ENCODE measurements at places on chromosomes 7 and 10.
A peak's percentile ranks its signal among the peaks of the same experiment; 100 is the strongest.

DNA sequence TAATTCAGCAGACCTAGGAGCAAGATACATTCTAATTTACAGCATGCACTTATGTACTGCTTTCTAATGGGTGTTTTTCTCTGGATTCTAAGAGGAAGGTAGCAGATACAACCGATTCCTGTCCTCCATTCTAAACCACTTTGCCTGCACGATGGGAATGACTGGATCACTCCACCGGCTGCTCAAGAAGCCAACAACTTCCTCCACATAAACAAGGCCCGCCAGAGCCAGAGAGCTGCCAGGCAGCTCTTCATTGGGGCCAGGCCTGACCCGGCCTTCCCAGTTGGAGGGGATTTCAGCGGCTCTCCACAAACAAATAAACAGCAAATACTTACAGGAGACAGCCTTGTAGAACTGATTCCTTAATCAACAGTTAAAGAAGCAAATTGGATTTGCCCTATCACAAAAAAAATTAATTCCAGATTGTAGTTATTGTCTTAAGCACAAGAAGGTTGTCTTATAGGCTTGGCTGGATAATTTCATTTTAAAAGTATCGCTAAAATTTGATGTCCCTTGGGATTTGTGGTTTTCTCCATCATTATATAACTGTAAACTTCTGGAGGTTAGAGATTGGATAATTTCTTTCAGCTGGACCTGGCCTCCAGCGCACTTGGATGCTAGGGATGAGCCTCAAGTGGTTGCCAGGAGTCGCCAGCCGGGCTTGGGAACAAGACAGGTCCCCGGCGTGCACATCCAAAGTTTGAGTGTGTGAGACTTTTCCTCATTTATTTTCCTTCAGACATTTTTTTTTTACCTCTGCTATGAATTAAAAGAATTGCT, 20.9 kb downstream of the EBF3 start:
- no peak for DNase-seq

DNA sequence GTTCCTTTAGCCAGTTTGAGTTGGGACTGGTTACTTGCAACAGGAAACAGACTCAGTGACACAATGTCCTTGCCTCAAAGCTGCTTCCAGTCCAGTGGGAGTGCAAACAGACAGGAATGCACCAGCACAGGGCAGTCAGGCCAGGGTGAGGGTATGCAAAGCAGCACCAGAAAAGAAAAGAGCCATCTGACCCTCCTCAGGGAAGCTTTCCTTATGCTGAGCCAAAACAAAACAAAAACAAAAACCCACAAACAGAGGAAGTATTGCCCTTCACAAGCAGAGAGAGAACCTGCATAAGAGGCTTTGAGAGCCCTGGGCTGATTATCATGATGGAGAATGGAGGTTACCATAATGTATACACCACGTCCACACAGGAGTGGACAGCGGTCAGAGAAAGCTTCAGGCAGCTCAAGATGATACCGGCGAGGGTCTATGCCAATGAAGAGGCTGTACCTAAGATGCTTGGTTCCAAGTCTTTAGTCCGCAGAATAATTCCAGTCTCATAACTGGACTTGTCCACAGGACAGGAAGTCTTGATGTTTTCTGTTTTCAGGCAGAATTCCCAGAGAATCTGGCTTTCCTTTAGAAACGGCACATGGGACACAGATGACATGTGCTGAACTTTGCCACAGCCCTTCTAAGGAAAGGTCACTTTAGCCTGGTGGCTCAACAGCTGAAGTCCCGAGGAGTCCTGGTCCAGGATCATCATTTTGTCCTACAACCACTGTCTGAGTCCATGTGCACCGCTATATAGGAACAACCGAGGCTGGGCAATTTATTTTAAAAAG, 263.3 kb downstream of the TNS3 start:
- no peak for DNase-seq

- no peak for DNase-seq
Measured at GRCh38 chr7:143399151-143399550, 9.5 kb downstream of the EPHA1 start.

DNA sequence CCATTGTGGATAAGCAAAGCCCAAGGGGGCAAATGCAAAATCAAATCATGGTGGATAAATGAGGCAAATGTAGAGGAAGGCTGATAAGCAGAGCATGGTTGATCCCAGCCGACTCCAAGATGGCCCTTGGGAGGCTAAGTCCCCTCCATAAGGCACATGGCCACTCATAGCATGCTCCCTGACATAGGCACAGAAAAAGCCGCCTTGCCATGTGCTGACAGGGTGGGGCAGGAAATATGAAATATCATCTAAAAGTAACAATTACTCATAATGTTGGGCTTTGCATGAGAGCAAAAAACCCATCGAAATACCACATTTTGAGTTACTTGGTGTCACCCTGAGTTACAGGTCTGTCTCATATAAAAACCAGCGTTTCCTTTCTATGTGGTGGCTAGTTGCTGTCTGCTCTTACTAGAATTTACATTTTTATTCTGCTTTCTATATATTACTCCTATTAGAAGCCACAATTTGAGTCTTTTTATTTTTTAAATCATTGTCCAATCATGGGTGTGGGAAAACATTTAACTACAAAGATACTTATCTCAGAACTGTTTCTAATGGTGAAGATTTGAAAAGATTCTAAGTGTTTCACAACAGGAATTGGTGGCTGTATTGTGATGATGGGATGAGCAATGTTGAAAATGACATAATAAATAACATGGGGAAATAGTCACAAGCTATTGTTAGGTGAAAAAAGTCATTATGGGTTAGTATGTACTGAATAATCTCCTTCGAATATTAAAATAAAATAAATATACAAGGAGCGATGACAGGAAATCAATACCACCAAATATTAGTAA, 102.7 kb downstream of the CUBN start:
- DNase-seq, result peak; percentile 62

DNA sequence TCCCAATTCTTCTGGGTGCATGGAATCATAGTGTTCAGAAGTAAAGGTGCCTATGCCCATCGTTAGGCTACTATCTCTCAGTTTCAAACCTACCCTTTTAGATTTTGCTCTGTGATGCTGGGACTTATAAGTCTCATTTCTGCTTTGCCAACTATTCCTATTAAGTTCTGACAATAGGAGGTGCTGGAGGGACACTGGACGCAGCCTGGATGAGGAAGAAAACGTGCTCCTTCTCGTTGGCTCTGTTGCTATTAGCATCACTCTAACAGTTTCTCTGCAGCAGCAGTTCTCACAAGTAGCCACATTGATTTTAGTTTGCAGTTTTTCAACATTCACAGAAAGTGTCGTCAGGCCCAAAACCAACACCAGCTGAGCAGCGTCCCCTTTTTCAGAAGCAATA, 72.4 kb downstream of the ABCC2 start:
- no peak for DNase-seq

DNA sequence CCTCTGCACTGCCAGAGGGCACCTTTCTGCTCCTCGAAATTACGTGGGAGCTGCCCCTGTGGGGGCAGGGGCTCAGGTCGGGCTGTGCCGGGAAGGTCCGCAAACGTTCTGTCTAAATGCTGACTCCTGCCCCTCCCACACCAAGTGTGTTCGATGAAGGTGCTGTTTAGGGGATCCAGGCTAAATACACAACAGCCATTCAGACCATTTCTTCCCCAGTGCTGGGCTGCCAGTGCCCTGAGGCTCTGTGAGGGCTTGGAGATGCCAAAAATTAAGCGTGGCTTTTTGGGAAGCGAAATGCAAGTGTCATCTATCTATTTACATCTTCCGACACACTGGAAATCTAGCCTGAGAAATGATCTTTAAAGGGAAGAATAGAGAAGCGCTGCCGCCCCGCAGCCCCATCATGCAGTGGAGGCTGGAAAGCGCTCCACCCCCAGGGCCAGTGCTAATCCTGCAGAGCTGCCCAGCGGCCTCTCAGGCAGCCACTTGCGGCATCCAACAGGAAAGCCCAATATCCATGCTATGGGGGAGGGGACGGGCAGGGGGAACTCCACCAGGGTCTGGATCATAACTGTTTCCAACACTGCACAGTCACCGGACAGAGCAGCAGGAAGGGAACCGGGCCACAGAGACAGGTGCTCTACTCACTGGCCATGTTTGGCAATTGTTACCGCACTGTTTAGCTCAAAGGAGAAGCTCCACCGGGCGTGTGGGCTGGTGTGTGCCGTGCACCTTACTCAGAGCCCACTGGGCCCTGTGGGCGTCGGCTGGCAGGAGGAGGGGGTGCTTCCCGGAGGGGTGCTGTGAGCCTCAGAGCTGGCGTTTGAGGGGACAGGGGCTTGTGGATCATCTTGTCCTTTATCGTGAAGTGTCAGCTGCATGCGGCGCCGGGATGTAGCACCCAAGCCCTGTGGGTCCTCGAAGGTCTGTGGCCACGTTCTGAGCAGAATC, 205.5 kb downstream of the DNAJB6 start:
- no peak for DNase-seq

- DNase-seq, result no peak
Measured at GRCh38 chr7:77455321-77455720, 39.2 kb upstream of the GSAP start.

Measured in naive thymus-derived CD4-positive, alpha-beta T cell (primary cell).